ENCODE measurements at places on chromosomes 2 and 18.

GRCh38 chr2:40820319-40820718 is 368.4 kb upstream of the SLC8A1 start:
- DNase-seq: peak; percentile 32

- DNase-seq: no peak
These were observed 36.6 kb upstream of the CD28 start for GRCh38 chr2:203669820-203670219.

- no peak for DNase-seq
These were observed 277.8 kb upstream of the SIX2 start for GRCh38 chr2:45287045-45287444.

DNA sequence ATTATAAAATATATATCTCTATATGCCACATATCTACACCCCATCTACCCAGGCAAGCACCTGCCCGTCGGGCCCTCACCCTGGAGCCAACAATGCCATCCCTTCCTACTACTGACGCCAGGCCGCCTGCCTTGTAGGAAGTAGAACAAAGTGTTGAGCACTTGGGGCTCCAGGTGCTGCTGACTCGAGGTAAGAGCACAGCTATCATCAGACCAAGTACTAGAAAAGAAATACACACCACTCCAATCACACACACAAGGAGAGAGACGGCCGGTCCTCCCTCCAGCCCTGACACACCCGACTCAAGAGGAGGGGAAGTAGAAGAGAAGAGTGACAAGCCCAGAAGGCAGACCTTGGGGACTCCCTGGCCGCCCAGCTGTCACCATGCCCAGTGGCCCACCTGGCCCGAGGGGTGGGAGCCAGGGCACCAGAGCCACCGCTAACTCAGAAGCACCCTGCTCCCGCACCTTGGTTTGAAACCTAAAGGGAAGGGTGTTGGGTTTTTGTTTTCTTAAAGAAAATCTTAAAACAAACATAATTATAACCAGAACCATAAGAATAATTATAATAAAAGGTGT is 64.0 kb upstream of the POMC start:
- DNase-seq: no peak

DNA sequence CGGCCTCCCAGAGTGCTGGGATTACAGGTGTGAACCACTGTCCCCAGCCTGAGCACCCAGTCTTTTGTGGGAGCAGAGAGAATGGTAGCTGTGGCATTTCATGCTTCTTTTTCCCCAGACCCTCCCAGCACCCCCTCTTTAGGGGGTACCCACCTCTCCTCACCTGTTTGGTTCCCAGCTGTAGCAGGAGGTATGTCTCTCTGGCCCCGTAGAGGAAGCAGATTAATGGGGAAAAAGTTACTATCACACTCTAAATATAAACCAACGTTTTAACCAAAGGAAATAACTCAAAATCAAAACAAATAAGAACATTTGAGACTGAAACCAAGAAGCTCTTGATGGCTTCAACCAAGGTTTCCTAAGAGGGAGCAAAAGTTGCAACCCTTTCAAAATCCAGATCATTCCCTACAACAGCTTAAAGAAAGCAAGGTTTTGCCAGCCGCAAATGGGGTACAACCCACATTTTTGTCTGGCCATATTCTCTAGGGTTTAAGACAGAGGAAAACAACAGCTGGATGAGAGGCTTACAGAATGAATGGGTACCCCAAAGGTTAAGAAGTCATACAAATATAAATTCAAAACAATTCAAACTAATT is 8.0 kb downstream of the RNF125 start:
- no peak for DNase-seq

DNA sequence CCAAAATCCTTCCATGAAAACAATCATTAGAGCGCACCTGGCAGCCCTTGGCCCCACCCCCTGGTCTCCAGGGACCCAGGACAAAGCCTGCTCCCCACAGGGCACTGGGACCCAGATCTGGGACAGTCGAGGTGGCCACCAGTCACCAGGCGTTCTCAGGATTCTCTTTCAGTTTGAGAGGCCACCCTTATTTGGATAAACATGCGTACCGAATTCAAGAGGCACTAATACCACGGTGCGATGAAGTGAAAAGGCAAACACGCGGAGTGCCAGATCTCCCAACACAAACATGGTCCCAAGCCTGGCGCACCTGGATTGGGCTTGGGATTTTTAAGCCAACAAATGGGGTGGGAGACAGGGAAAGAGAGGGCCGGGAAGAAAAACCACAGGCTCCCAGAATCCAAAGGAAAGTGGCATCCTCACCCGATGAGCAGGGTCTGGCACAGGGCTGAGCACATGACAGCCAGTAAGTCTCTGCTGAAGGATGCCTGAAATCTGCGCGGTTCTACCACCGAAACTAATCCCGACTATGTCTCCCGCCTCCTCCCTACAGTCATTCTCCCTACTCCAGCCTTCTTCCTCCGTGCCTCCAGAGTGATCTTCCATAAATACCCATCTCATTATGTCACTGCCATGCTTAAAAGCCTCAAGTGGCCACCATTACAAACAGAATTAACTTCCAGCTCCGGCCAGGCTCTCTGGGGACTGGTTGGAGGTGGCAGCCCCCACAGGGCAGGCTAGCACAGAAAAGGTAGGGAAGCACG is 60.9 kb upstream of the KLHL29 start:
- DNase-seq: no peak

DNA sequence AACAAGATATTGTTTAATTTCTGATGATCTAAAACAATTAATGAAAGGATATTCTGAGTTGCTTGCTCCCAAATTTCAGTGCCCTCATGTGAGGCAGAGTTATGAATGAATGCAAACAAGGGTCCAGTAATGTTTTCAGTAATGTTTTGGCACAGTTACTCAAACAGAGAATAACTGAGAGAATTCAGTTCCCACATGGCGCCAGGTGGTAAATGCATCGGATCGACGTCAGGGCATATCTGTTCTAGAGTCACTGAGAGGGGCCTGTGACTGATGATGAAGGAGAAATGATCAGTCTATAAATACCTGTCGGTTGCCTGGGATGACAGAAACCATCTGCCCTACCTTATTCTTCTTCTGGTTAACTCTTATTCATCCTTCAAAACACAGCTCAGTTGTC is 81.4 kb downstream of the KCNS3 start:
- DNase-seq: no peak

- peak; percentile 66 for DNase-seq
These were observed 77.0 kb upstream of the SERTAD2 start for GRCh38 chr2:64730551-64731262.

- no peak for DNase-seq
These were observed 22.5 kb upstream of the PLEKHM3 start for GRCh38 chr2:208047840-208048239.

DNA sequence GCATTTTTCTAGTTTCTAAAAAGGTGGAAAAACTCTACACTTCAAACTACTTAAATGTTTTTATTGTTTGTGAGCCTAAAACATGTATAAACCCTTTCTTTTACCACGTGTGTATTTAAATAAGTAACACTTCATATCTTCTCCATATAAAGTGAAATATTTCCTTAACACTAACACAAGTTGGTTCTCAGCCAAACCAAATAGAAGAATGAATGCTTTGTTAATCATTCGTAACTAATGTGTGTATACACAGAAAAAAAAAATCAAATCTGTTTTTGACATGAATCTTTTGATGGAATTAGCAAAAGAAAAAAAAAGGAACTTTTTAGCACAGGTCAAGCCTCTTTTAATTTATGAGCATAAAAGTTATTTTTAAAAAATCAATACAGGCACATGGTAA is 89.3 kb downstream of the EHBP1 start:
- peak; percentile 70 for DNase-seq

DNA sequence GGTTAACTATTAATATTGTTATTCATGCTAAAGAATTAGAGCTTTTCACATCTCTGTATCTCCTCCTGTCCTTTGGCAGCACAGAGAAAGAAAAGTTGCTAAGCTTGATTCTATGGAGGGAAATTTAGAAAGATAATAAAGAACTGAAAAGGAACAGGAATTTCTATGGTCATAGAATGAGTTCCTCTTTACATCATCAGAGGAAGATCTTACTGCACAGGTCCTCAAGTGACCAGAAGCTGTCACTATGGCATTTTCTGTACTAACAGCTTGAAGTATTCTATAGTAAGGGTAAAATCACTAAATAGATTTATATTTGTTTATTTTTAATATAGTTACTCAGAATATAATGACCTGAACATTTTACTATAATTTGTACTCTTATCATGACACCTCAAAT is 6.0 kb upstream of the PRKD3 start:
- DNase-seq: no peak

DNA sequence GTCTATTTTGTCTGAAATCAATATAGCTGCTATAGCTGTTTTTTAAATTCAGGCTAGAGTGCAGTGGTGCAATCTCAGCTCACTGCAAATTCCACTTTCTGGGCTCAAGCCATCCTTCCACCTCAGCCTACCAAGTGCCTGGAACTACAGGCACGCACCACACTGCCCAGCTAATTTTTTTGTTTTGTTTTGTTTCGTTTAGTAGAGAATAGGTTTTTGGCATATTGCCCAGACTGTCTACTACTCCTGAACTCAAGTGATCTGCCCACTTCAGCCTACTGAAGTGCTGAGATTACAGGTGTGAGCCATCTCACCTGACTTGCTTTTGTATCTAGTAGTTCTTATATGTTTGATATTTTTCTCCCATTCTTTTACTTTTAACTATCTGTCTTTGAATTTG is 259.7 kb downstream of the CDH19 start:
- no peak for DNase-seq

- no peak for DNase-seq
These were observed 119.6 kb upstream of the DTNA start for GRCh38 chr18:34590503-34590902.

DNA sequence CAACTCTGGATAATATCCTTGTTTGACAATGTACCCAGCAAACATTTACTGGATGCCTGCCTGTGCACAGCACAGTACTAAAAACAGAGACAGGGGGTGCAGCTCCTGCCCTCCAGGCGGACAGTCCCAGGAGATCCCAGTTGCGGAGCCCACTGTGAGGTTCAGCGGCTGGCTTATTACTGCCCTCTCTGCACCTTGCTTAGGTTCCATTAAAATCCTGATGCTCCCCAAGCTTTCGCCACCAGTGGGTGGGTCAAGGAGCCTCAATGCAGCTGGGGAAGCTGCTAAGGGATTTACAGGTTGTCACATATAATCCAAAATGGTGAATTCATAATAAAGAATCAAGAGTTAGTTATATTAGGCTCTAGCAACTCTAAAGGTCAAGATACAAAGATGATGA is 38.3 kb downstream of the CRACDL start:
- no peak for DNase-seq

DNA sequence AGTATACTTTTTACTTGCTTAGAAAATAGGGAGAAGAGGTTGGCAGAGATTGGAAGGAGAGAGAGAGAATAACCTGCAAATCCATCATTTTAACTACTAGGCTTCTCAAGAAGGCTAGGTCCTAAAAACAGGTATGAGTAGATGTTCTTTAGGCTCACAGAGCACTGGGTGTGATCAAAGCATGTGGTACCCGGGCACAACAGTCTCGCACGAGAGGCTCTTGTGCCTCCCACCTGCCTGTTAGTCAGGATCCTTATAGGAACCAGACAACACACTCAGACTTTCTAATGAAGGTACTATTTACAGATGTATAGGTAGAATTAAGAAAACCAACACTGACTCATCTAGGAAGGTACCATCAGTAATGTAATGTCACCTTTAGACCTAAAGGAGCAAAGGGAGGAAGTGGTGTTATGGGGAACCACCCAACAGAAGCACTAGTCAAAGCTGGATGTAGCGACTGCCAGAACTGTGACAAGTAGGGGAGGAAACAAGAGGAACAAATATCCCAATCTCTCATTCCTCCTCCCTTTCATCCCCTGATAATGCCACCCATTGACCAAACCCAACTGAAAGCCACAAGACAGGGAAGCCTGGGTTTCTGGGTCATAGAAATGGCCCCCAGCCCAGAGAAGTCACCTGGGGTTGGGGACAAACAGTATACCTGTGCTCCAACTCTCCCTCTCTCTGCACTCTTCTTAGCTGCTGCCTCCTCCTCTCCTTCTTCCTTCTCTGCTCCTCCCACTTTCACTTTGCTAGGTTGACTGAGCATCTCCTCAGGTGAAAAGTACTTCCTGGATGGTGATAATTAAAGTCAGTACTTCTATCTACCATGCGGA is 16.0 kb upstream of the MARCHF4 start:
- DNase-seq: no peak

GRCh38 chr18:8696749-8697211 is 8.6 kb upstream of the MTCL1 start:
- DNase-seq: peak; percentile 63

GRCh38 chr2:143819190-143819735 is 690.0 kb downstream of the ARHGAP15 start:
- DNase-seq: no peak

DNA sequence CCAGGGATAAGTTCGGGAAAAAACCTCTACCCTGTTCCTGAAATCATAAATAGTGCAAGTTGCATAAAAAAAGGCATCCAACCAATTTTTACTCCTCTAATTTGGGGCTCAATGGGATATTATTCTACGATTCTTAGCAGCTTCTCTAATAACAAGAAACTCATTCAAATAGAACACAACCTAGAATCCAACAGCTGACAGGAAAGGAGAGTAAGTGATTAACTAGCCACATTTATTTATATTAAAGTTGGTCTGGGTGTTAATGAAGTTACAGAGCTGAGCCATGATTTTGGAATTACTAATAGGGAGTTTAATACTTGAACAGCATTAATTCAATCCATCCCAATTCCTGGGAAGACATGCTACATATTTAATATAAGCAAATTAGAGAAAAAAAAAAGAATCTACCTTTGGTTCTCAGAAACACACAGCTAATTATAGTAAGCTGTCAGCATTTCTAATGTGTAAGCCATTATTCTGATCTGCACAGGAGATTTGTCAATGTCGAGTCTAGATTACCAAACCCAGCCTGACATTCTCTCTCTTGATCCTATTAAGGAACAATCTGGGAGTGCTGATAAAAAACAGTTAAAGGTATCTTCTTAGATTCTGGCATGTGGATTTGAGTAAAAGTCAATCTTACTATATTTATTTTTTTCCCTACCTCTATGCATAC is 267.7 kb downstream of the NBAS start:
- DNase-seq: no peak

DNA sequence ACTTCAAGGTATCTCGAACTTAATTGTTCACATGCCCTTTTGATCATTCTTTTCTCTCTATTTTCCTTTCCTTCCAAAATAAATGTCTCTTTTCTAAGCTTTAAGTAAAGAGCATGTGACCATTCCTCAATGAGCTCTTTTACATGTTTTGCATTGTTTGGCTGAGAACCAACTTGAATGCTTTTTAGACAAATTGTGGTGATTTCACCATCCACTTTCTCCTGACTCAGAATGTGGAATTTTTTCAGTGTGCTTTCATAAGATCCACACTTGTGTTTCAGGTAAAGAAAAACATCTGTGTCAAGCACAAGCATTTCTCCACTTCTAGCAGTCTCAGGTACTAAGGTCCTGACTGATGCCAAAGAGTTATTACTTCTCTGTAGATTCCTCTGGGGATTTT is 10.7 kb downstream of the RBM43 start:
- DNase-seq: no peak

GRCh38 chr18:477565-477964 is 22.9 kb downstream of the COLEC12 start:
- DNase-seq: no peak

All from ACHN (cell line).